ENCODE measurements at places on chromosomes 7 and 10.

DNA sequence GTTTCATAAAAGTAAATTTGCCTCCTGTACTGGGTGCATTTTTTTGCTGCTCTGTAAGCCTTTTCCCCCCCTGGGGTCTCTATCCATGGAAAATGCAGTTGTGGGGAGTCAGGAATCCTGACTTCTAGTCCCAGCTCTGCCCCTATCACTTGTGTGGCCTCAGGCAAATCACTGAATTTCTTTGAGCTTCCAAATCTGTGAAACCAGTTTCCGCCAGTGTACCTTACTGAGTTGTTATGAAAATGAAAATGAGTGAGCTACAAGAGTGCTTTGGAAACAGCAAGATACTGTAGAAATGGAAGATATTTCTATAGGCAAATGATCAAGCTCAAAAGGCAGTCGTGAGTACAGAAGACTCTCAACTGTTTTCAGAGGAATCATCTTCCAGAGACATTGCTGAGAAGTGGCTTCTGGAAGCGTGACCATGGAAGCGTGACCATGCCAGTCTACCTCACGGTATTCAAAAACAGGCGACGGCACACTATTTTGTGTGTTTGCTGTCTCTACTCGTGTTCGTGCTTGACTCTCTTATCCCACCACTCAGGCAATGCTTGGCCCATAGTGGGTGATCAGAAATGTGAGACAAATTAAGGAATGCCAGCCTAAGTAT is 107.4 kb downstream of the ATXN7L1 start:
- no peak for DNase-seq

DNA sequence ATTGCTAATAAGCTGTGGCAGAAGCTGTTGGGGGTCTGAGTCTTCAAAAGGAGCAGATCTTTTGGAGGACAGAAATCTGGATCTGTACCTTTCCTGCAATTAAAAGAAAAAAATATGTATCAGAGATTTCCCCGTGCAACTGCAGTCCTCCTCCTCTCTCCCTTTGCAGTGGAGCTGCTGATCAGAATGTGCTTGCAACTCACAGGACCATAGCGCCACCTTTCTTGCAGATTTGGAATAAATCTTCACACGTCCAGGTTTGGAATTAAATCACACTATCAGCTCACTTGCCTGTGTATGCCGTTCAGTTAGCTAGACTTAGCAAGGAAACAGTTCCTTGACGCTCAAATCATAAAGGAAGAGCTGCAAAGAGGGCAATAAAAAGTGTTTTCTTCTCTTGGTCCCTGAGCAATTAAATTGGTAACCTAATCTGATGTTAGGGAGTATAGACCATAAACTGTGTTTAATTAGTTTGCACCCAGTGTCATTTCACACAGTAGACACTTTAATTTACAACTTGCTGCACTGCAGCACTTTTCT is 77.4 kb downstream of the PON1 start:
- DNase-seq = no peak

GRCh38 chr7:32957326-32958045 is at the start of gene FKBP9:
Gene FKBP9 (plus strand): TSS chr7:32957440. CDS start chr7:32957574, 134 bp downstream.
- no peak for DNase-seq

DNA sequence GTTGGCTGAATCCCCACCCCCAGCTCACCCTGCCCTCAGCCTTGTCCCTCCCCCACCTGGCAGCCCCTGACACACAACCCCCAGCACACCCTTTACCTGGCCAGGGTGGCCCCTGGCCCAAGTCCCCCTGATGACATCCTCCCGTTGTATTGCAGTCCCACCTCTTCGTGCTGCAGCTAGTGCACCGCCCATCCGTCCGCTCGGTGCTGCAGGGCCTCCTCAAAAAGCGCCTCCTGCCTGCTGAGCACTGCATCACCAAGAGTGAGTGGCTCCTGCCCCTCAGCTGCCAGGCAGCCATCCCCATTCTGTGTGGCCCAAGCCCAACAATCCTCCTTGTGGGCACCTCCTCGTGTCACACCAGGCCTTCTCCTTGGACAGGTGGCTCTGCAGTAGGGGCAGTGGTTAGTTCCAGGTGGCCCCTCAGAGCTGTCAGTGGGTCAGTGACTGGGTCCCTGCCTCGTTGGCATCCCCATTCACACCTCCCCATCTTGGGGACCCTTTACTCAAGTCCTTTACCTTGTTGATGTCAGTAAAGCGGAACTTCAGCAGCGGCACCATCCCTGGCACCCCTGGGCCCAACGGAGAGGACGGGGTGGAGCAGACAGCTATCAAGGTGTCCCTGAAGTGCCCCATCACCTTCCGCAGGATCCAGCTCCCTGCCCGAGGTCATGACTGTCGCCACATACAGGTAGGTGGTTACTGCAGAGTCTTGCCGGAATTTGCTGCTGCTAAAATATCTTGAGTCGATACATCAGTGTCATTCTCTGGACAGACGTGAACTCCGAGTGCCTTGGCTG is 14.3 kb downstream of the ZMIZ2 start:
- DNase-seq = no peak

GRCh38 chr7:130393841-130394411 is 13.6 kb downstream of the CPA1 start:
- no peak for DNase-seq

GRCh38 chr10:62031507-62031906 is 130.0 kb downstream of the ARID5B start:
- no peak for DNase-seq

DNA sequence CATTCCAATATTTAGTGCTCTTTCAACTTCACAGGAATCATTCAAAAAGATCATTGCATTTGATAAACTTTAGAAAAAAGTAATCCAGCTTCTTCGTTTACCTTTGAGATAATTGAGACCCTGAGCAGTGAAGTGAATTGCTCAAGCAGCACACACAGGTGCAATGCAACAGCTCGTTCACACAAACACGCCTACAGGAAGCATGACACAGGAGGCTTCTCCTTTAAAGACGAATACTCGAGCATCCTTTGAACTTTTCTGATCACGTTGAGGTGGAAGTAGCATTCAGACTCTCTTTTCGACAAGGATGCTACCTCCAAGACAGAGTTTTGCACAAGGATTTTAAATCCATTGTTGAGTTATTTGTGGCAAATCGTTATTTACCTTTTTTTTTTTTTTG is 18.0 kb upstream of the RSU1 start:
- no peak for DNase-seq

DNA sequence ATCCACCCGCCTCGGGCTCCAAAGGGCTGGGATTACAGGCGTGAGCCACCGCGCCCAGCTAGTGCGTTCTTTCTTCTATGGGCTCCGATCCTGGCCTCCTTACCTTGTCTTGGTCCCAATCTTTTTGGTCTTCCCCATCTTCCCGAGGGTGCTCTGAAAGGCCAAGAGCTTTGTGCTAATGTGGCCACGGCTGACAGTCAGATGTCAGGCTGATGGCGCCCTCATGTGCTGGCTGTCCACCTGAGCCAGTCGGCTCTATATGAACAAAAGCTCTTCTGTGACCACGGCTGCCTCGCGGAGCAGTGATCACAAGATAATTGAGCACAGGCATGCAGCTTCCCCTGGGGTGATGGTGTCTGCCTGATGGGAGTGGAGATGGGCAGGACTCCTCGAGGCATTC is 11.0 kb upstream of the AHCYL2 start:
- no peak for DNase-seq

- no peak for DNase-seq
Measured at GRCh38 chr7:132084776-132085388, 491.4 kb downstream of the PLXNA4 start.

GRCh38 chr10:51422311-51423120 is 276.9 kb downstream of the CSTF2T start:
- no peak for DNase-seq

GRCh38 chr7:157498657-157499056 is 161.9 kb downstream of the DNAJB6 start:
- DNase-seq = no peak

GRCh38 chr7:30990673-30991170 is 27.0 kb downstream of the GHRHR start:
- no peak for DNase-seq

DNA sequence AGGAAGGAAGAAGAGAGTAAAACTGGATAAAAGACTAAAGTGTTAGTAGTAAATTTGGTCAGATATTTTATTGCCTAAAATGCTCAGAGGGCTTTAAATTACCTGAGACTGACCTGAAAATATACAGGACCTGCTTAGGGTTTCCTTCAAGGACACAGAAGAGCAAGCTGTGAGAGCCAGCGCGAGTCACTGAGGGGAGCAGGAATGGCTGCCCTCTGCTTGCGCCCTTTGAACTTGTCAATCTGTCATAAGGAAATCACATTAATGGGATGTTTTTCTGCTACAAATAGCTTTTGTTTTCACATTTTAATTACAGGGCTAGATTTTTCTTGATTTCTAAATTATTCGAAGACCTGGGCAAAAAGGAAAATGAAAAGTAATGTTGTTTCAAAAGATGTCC is 26.9 kb downstream of the DNAJB9 start:
- DNase-seq = no peak

DNA sequence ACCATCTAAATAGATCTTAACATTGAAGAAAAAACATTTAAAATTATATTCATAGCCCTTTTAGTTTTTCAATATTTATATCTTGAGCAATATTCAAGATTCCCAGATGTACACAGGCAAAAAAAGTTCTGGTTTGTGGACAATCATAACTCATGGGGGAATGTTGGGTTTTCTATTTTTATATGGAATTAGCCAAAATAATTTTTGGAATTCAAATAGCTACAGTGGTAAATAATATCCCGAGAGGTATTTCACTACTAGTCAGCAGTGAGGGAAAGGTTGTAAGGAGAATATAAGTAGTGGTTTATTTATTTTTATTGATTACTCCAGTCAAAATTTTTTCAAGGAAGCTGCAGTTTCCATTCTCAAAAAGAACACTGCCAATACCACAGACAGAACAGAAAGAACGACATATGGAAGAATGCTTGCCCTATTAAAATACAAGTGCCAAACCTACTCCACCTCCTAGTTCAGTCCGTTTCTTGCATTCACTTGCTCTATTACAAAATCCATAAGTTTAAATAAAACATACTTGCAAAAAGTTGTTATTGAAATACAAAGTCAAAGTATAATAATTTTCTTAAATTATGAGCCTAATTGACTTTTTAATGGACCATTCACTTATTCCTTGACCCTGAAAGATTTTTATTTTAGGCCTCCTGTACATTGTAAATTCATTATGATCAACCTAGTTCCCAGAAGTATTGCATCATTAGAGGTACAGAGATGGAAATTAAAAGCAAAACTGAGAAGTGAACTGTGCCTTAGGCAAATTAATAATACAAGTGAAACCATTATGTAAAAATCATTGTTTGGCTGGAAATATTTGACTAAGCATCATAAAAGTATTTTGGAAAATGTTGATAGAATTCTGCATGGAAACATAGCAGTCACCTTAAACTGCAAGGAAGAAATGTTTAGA is 533.2 kb downstream of the PARD3 start:
- no peak for DNase-seq

- DNase-seq = no peak
Measured at GRCh38 chr7:132630834-132631233, 54.6 kb upstream of the PLXNA4 start.

DNA sequence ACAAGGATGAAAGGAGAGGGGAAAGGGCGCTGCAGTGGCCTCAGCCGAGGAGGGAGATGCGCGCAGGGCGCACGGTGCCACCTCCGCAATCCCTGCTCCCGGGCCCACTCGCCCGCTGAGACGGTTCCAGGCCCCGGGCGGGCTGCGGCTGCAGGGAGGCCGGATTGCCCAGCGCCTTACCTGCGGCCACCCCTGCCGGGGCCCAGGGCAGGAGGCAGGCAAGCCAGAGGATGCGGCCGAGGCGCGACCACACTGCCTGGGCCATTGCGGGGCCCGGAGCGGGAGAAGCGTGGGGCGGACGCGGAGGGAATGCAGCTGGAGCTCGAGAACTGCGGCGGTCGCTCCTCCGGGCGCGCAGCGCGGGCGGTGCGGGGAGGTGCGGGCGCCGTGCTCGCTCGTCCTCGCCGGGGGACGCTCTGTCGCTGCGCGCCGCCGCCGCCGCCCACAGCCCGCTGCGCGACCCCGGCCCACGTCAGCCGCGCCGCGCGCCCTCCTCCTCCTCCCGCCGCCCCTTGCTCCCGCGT is at the start of gene TMEM130:
TSS of gene TMEM130 (minus strand) at position 418 of the 524 bp plus-strand sequence. CDS start at position 265, 153 bp downstream.
- no peak for DNase-seq

DNA sequence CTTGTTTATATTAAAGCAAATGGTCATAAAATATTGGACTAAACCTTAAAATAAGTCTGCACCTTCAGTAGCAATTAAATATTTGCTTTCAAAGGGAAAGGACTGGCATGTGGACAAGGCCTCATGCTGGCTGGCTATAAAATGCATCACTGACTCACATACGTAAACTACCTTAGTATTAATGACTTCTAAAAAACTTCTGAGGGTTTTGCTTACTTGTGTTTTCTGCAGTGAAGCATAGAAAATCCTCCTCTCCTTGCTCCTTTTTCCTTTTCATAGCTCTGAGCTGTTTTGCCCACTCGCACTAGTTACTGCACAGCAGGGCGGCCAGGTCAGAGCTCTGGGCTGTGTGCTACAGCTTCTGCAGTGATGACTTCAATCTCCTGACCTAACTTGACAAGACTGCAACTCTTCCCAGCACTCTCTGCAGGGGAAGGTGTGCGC is 82.3 kb downstream of the CUL2 start:
- DNase-seq = no peak

- no peak for DNase-seq
Measured at GRCh38 chr10:29746080-29746797, 111.5 kb upstream of the SVIL start.

GRCh38 chr7:128703609-128704241 is 31.6 kb downstream of the GARIN1A start:
- DNase-seq = no peak
